G401 (cell line): ENCODE measurements at places on chromosomes 16 and 17. TPM values are rescaled to one million over a fixed set of nuclear protein-coding genes. Genes with fewer than 3 reads are reported as not detected.

- DNase-seq = no peak
These were observed 10.9 kb upstream of the ZFHX3 start for GRCh38 chr16:73058616-73059409.

DNA sequence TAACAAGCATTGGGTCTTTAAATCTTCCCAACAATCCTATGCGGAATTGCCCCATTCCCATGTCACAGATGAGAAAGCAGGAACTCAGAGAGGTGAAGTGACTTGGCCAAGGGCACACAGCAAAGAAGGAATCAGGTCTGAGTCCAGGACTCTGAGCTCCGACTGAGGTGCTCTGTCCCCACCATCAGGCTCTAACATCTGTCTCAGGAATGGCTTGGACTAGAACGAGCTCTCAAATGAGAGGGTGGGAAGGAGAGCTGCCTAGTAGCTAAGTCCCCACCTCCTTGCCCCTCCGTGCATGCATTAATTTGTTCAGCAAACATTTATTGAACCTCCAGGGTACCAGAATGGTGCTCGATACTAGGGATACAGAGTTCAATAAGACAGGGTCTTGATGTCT lies 26.7 kb downstream of the ABCC3 start:
- no peak for DNase-seq

DNA sequence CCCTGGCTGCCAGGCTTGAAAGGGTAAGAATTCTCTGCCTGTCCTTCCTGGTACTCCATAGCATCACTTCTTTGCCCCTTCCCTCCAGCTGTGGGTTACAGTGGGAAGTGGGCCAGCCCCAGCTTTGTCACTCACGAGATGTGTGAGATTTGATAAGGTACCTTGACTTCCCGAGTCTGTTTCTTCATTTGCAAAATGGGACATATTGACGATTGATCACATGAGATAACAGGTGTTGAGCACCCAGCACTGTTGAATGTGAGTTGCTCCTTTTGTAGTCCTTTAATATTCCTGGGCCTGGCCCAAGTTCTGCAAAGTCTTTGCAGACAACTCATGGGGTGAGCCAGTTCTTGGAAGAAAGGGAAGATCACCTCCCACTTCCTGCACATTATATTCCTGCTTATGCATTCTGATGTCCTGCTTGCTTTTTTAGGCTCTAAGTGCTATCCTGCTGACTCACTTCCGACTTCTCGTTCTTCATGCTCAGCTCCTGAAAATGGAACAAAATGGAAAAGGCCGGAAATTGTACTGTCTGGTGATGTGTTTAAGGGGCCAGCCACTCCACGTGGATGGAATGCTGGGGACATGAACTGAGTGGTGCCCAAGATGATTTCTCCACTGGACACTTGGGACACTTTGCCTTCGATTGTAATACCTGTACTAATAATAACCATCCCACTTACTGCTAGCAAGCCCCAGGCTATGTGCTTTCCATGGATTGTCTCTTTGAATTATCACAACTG lies 8.3 kb upstream of the NLK start:
- DNase-seq = no peak

DNA sequence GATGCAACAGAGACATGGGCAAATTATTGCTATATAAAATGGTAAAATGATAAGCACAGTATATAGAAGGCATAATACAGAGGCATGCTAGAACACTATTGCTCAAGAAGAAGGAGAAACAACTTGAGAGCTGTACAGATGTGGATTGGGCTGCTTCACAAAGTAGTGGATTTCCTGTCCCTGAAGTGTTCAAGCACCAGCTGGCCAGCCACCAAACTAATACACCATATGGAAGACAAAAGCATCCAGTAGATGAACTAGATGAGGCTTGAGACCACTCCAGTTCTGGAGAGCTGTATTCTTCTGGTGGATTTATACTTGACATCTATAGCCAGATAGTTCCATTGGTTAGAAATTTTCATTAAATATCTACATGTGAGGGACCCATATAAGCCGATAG lies 134.1 kb upstream of the GNAO1 start:
- no peak for DNase-seq

GCGR gene
- total RNA-seq = 0.61 TPM in 1 of 2 replicates, not detected in the other

- DNase-seq = no peak
These were observed 39.7 kb downstream of the ERCC4 start for GRCh38 chr16:13959626-13960025.
